ENCODE measurements at places on chromosomes 7 and 10. TPM values are rescaled to one million over a fixed set of nuclear protein-coding genes. Genes with fewer than 3 reads are reported as not detected.
A peak's percentile ranks its signal among the peaks of the same experiment; 100 is the strongest.

DNA sequence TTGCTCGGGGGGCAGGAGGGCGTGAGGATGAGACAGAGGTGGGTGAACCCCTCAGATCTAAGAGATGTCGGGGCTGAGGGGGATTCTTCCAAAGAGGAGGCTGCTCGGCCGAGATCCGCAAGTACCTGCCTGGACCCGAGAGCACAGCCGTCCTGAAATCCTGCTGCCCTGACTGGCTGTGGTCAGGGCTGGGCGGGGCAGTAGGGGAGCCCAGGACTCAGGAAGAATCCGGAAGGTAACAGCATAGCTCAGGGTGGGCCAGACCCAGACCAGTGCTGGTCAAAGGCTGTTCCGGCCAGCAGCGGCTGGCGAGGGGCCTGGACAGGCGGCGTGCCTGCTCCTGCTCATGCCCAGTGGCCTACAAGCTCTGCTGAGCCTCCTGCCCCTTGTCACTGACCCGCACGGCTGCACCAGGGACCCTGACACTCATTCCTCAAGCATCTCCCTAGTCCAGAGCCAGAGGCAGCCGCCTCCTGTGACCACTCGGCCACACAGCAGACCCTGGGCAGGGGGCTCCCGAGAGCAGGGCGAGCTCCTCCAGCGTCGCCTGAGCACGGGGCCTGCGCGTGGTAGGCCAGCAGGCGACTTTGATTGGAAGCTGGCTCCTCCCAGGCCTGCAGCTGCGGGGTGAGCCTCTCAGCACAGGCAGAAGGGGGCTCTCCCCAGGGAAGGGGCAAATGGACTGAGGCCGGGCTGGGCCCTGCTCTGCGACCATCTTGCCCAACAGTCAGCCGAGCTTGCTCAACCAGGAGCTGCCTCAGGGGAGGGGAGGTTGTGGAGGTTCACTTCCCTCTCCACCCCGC, 3.1 kb upstream of the ADAP1 start:
- peak; percentile 45 for DNase-seq

DNA sequence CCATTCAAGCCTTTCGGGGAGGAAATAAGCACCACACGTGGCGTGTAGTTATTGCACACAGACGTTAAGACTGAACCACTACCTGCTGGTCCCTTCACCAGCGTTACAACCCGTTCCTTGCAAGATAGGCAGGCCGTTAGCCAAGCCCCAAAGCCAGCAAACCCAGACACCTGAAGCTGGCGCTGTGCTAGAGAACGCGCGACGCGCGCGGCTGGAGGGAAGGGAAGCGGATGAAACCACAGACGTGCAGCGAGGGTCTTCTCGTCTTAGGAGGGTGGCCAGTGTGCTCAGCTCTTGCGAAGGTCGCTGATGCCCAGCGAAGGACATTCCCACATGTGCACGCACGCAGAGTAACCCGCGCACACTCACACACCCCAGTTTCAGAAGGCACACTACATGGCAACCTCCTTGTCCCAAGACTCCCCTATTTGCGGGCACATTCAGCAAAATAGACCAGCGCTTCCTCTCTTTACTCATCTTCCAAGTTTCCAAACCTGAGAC, 980 bp downstream of the TMEM26 start:
- no peak for DNase-seq

- DNase-seq: peak; percentile 47
These were observed 632.6 kb downstream of the KCNMA1 start for GRCh38 chr10:77004917-77005564.

GRCh38 chr7:12866207-12866606, 178.8 kb downstream of the ARL4A start:
- DNase-seq: no peak

DNA sequence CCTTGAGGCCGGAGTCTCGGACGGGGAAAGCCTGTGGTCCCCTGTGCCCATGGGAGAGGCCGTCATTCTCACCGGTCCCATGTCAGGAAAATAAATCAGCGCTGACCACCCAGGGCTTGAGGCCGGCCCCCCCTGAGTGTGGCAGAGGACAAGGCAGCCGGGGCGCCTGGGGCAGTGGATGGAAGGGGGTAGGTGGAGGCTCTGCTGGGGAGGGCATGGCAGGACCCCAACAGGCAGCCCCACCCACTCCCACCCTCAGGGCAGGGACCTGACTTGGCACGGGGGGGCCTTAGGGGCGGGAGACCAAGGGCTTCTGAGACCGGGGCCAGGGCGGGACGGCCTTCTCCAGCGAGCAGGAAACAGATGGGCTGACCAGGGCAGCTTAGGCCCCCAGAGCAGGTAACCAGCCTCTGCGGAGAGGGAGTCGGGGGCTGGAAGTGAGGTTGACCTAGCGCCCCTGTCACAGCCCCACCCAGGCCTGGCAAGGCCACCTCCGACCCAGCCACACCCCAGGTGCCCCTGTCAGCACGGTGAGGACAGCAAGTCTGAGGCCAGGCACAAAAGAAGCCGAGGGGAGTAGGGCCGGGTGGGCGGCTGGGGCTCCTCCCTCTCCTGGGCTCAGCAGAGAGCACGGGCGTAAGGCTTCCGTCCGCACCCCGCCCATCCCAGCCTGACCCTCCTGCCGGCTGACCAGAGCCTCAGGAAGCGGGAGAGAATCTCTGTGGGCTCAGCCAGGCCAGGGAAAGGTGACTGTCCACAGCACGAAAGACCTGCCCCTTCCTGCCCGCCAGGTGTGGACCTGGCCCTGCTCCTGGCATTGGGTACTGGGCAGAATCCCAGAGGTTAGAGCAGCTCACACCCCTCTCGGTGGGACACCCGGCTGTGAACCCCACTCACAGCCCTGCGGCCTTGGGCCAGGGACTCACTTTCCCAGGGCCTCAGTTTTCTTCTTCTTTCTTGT, 87.4 kb downstream of the FOXL3 start:
- no peak for DNase-seq

DNA sequence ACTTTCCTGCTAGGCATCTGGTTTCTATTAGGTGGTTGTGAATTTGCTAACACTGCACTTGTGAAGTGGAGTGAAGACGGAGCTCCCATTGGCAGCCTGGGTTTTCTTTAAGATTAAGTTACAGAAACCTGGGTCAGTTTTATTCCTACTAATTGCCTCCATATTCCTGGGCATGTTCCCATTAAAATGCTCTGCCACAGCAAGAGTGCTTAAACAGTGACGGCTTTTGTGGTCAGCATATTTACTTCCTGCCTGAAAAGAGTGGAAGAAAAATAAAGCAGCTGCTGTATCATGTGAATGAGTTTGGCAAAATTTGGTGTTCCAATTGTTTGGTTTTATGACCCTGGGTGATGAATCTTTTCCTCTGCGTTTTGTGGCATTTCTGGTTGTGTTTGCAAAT, 96.9 kb upstream of the PLXDC2 start:
- no peak for DNase-seq

- peak; percentile 52 for DNase-seq
These were observed 4.0 kb downstream of the HDAC9 start for GRCh38 chr7:18499407-18500177.

DNA sequence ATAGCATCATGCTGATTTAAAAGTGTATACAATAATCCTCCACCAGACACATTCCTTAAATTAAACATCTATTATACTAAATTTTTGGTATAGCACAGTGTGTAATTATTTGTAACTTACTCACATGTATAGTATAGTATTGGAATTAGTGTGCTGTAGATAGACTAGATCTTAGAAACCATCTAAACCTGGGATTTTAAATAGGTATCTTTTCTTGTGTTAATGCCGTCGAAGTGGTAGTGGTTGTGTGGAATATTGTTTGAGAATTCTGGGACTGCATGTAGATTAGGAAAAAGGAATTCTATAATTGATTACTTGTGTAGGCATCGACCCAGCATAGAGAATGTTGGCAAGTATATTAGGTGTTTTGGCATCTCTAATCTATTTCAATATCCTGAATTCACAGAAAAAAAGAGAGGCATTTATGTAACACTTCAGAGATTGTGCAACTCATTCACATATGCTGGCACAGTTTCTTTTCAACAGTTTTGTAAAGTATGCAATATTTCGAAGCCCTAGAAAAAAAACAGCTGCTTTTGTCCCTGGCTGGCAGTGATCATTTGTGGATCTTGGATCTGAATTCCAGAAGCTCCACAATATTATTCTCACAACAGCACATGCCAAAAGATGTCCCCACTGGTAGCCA, 145.5 kb upstream of the AGR3 start:
- no peak for DNase-seq

DNA sequence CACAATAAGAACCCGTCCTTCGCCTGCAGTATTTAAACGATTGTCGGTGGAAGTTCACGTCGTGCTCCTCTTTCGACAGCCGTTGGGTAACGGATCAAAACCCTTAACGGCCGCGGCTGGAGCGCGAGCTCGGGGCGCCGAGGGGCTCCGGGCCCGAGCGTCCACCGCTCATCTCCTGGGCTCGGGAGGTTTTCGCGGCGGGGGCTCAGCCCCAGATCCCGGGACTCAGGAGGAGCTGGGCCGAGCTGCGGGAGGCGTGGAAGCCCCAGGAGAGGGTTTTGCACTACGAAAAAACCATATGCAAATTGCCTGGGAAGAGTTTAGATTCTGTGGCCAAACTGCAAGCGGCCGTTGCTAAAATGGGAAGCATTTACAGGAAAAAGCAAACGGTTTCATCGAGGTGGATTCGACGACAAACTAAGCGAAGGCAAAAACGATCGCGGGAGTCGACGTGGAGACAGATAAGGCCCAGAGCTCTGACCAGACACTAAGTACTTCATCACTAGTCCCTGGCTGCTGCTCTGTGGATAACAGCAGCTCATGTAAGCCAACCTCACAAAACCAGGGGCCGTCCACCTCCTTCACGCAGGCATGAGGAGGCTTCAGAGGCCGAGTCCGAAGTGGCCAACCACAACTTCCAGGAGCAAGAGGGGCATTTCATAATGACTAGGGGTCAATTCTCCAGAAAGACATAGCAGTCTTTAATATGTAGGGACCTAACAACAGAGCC, 129.7 kb downstream of the MARCHF5 start:
- no peak for DNase-seq

GRCh38 chr10:82498976-82499375, 624.0 kb downstream of the NRG3 start:
- DNase-seq: no peak

- peak; percentile 82 for DNase-seq
These were observed 72.7 kb downstream of the ELFN1 start for GRCh38 chr7:1742555-1743303.

DNA sequence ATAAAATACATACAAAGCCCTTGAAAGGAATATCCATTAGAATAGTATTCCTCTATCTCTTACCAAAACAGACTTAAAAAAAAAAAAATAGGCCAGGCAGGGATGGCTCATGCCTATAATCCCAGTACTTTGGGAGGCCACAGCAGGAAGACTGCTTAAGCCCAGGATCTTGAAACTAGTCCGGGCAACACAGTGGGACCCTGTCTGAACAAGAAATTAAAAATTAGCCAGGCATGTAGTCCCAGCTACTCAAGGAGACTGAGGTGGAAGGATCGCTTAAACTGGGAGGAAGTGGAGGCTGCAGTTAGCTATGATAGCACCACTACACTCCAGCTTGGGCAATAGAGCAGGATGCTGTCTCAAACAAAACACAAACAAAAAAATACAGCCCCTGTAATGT, 9.6 kb downstream of the PDLIM1 start:
- no peak for DNase-seq

- DNase-seq: no peak
These were observed 22.4 kb downstream of the STN1 start for GRCh38 chr10:103895411-103896186.

GRCh38 chr7:130994378-130995115, 260.5 kb upstream of the KLF14 start:
- no peak for DNase-seq

DNA sequence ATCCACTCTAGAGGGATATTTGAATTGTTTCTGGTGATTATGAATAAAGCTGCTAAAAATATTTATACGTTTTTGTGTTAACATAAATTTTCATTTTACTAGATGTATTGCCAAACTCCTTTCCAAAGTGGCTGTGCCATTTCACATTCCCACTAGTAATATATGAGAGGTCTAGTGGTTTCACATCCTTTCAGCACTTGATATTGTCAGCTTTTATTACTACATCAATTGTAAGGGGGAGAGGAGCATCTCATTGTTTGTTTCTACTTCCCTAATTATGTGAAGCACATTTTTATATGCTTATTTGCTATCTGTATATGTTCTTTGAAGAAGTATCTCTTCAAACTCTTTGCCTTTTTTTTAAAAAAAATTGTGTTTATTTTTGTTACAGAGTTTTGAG, 184.5 kb downstream of the ADK start:
- no peak for DNase-seq

DNA sequence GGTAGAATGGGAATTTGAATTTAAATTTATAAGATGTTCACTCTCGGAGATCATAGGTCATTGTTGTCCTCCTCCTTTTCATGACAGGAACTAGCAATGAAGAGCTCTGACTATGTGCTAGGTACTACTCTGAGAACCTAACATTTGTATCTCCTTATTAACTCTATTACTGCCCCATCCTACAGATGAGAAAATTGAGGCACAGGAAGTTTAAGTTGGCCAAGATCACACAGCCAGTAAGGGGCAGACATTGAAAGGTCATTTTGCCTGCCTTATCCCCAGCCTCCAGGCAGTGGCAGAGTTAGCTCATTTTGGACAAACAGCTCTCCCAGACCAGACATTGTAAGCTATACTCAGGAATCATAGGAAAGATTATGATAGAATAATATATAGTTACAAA, 6.0 kb downstream of the SRGN start:
- DNase-seq: no peak

GRCh38 chr10:4008676-4009382, 223.8 kb upstream of the KLF6 start:
- no peak for DNase-seq

DNA sequence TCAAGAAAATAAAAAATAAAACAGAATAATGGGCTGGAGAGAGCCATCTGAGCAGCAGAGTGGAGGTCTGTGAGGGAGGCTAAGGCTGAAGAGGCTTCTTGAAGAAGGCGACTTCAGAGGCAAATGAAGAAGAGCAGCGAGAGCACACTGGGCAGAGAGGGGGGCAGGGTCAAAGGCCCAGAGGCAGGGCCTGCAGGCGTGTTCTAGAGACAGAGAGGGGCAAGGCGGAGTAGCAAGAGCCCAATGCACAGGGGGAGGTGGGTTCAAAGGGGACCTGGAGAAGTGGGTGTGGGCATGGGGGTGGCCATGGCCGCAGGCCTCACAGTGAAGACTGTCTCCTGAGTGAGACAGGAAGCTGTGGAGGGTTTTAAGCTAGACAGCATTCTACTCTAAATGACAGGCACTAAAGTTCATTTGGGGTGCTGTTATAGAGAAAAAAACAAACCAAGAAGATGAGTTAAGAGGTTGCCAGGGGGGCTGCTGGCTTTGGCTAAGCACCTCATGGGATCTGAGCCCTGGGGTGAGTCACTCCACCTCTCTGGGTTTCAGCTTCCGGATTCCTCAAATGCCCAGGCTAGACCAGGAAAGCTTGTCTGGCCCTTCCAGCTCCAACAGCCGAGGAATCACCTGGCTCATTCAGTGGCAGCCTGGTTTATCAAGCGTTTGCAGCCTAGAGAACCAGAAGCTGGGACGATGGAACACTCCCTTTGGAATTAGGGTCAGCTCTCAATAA, 81.7 kb downstream of the DLG5 start:
- peak; percentile 78 for DNase-seq

NUPR2 gene
- not detected for total RNA-seq

CDNF gene
- 2.4 TPM for total RNA-seq

ALOX5 gene
- total RNA-seq: 57.0 TPM

NPS gene
- total RNA-seq: not detected

GPRIN2 gene
- 12.8 TPM for total RNA-seq

ATOH7 gene
- not detected for total RNA-seq

ZNF273 gene
- total RNA-seq: 6.2 TPM

AMZ1 gene
- total RNA-seq: 0.12 TPM

Data from Calu3 (cell line).